Right renal cortex interstitium (tissue), 3 donors: ENCODE measurements at places on chromosomes 5 and 9. TPM values are rescaled to one million over a fixed set of nuclear protein-coding genes. Genes with fewer than 3 reads are reported as not detected.

DNA sequence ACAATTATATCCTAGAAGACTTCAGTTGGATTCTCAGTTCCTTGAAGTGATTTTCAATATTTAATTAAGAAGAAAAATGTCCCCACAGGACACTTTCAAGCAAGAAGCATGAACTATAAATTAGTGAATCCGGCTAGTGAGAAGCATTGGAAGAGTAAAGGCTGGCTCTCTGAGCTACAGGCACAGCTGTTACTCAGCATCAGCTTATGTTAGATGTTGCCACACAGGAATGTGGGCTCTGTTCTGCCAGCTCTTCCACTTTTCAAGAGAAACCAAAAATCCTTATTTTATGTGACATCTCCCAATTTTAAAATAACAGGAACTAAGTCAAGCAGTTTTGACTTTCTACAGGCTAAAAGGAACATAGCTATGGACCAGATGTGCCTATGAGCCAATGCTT lies 14.9 kb downstream of the ZNF474 start:
- no peak for DNase-seq

- no peak for DNase-seq
Observed at GRCh38 chr9:112063151-112063550, 111.9 kb downstream of the SUSD1 start.

Gene TMEM174
- polyA plus RNA-seq, result 24.3 TPM

GRCh38 chr5:126189862-126190261 lies 233.3 kb upstream of the GRAMD2B start:
- DNase-seq, result no peak

DNA sequence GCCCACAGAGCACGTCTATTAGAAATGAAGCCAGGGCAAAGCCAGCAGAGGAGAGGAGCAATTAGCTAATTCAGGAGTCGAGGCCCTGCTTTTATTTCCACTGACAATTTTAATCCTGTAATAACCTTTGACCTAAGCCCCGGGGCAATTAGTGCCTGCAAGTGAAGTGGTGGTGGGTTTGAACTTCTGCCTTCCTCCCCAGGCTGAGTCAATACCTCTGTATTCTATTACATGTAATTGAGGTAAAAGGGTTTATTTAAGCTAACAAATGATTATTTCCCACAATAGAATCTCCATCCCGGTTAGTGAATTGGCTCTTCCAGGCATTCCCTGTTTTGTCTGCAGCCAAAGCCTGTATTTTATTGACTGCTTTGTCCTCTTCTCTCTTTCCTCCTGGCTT lies 49.9 kb downstream of the FGF18 start:
- no peak for DNase-seq

Gene ADGRD2
- polyA plus RNA-seq, result not detected

- DNase-seq, result no peak
Observed at GRCh38 chr5:112581811-112582320, 155.8 kb upstream of the APC start.

Gene BNC2
- 8.3 TPM for polyA plus RNA-seq

DNA sequence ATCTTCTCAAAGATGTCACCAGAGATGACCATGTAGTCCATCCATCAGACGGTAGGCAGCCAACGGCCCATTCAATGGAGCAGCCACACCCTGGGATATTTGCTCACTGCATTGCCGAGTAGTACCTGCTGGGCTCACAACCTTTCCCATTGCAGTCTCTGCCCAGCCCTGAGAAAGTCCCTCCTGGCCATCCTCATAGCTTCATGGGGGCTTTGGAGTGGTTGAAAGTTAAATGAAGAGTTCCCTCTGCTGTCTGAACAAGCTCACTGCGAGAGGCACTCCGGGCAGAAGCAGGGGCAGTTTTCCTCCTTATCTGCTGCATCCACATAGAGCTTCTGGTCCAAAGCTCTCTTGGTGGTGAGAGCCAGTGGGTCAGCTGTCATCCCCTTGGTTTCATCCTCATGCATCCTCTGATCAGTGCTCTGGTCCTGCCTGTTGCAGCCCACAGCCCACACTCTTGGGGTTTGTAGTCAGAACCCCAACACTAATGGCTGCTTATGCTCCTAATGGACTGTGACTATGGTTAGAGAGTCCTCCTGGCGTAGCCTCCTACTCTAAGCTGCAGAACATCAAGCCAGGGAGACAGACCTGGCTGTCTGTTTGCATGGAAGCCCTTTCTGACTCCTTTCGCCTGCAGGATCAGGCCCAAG lies 23.3 kb downstream of the TNFSF8 start:
- DNase-seq, result no peak

Gene NOXA1
- polyA plus RNA-seq, result 4.9 TPM
